Mucosa of gallbladder (tissue), 1 donor: ENCODE measurements at places on chromosomes 5 and 9. TPM values are rescaled to one million over a fixed set of nuclear protein-coding genes. Genes with fewer than 3 reads are reported as not detected.

DNA sequence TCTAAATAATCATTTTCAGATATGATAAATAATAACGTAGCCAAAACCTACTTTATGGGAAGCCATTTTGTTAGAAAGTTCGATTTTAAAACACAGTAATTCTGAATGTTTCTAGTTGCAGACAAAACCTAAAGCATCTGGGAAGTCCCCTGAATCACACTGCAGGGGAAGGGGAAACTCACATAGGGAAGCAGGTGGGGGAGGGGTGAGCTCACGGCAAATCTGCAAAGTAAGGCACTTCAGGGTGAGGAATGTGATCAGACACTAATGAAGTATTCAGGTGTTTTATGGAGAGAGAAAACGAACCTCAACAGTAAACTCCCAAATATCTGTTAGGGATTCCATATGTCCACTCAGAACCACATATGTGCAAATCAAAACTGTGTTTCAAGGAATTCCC, 70.7 kb downstream of the EPB41L4A start:
- no peak for DNase-seq

GRCh38 chr9:107948601-107949000, 459.0 kb upstream of the KLF4 start:
- DNase-seq = no peak

DNA sequence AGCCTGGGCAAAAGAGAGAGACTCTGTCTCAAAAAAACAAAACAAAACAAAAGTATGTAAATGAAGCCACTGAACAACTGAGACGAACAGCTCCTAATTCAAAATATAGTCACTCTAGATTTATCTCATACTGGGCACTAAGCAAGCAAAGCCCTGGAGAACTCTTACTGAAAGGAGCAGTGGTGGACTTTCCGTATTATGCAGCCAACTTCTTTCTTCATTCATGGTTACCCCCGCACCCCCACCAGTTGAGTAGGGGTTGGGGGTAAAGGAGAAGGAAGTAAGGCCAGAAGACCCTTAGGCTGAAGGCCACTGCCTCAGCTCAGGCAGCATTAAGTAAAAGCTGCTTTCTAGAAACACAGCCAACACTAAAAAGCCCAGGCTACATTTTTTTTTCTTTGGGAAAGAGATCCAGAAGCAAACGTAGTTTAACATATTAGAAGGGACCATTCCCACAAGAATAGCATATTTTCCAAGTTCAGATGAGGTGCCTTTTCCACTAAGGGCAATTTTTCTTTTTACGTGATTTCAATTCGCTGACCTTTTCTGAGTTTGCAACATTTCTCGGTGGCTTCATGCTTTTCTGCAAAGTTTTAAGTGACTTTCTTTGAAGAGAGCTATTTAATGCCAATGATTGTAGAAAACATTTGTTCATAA, 55.3 kb downstream of the MAPKAP1 start:
- DNase-seq = no peak

Gene SPINK7
- not detected for total RNA-seq
